ENCODE measurements at places on chromosomes 1 and 21.

- peak; percentile 84 for DNase-seq
These were observed 28.1 kb upstream of the WASF2 start for GRCh38 chr1:27517907-27518718.

DNA sequence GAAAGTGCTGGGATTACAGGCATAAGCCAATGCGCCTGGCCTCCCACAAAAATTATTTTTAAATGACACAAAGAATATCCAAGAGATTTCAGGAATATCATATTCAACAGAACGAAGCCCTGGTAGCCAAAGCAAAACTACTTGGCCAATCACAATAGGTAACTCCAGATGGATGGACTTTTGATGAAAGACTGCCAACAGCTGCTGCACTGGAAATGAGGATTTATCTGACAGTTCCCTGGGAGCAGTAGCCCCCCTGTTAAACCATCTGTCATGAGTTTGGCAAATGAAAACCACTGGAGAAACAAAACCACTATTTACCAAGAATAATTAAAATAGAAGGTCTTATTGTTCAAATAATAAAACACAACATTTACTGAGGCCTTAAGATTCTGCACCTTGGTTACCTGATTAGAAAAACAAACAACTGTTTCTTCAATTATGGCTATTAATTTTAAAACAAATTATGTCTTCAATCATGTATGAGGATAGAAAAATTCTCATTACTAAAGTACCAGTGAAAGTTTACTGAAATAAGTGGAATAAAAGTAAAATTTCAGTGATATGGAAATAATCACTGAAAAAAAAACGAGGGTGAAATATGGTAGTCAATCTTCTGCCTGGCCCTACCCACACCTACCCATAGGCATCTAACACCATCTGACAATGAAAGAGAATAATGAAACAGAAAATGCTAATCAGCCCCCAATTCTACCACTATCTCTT is 34.3 kb upstream of the PSMG1 start:
- no peak for DNase-seq

- DNase-seq = no peak
These were observed 48.5 kb downstream of the PIGK start for GRCh38 chr1:77170687-77171086.

DNA sequence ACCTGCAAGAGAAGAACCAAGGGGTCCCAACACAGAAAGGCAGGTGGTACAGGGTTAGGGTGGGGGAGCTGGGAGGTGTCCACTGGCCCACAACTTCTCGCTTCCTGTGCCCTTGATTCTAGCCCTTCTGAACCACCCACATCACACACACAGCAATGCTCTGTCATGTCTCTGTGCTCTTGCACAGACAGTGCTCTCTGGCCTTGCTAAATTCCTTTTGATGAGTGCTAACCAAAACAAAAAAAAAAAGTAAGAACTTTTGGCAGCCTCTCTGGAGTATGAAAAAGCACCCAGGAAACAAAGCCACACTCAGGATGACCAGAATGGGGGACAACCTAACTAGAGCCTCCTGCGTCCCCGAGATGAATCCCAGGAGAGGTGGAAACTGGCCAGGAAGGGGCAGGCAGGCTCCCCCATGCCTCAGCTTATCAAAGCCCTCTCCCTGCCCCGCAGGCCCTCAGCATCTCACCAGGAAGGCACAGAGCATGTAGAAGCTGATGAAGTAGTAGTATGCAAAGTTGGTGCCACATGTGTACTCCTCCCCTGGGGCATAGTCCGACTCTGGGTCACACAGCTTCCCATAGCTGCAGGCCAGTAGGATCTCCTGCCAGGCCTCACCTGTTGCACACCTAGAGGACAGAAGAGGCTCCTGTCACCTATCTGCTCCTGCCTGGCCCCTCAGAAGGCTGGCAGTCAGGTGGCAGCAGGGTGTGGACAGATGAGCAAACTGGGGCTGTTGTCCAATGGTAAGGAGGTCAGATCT is 27.2 kb upstream of the KIF21B start:
- no peak for DNase-seq

DNA sequence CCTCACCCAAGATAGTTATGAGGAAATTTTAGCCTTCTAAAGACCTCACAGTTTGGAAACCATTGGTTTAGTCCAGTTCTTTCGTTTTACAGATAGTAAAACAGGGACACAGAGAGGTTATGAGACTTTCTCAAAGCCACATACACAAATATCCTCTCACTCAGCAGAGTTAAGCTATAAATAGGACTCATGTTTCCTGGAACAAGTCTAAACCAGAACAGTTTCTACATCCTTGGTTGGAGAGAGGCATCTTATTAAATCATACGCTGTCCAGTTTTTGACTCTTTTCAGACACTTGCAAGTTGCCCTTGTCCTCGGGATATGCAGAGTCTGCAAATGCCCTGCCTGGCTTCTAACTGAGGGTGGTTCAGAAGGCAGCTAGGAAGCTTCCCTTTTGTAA is 462.1 kb upstream of the DEPDC1 start:
- DNase-seq = no peak

DNA sequence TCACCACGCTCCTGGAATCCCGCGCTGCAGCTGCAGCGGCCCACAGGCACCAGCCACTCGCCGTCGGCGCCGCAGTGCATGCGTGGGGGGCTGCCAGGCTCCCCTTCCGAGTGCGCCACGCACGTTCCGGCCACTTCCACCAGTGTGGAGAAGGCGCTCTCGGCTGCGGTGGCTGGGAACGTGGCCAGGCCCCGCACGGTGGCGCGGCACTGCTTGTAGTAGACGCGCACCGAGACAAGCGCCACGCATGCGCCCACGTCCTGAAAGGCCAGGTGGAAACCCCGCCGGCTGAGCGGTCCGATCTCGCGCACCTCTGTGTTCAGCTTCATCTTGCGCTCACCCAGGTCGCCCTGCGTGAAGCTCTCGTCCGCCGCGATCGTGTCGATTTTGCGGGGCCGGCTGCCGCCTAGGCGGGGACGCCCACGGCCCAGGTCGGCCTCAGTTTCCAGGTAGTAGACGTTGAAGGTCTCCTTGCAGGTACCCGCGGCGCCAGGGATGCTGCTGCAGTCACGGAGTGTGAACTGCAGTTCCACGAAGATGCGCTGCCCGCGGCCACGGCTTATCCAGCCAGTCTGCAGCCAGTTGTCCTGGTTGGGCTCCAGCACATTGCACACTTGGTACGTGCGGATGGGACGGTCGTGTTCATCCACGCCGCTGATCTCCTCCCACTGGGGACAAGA is 3.4 kb downstream of the EPHA10 start:
- DNase-seq = no peak

DNA sequence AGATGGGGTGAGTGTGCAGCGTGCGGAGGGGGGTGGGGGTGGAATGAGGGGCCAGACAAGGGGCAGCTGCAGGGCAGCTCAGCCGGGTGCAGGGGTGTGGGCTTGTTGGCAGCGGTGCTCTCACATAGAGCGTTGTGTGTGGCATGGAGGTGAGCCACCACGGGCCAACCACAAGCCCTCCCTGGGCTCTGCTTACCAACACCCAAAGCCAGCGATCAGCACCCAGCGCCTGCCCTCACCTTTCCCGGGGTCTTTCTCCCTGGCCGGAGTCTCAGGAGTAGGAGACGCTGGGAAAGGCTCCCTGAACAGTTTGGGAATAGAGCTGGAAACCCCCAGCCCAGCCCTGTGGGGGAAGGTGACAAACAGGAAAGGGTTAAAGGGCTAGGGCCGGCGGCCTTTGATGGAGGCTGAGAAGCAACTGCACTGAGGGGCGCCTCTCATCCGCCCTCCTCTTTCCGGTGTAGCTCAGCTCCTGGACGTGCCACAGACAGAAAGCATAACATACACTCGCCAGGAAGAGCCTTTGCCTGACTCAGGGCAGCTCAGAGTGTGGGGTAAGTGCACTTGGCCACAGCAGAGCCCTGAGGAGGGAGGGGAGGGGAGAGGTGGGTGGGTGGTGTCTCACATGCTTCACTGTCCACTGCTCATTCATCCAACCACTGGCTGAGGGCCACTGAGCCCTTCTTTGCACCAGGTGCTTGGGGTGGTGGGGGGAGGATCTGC is 577 bp downstream of the IKBKE start:
- peak; percentile 19 for DNase-seq

- DNase-seq = no peak
These were observed 19.4 kb downstream of the ENO1 start for GRCh38 chr1:8858888-8859706.

- DNase-seq = no peak
These were observed 162.3 kb downstream of the TGFB2 start for GRCh38 chr1:218507355-218508002.

DNA sequence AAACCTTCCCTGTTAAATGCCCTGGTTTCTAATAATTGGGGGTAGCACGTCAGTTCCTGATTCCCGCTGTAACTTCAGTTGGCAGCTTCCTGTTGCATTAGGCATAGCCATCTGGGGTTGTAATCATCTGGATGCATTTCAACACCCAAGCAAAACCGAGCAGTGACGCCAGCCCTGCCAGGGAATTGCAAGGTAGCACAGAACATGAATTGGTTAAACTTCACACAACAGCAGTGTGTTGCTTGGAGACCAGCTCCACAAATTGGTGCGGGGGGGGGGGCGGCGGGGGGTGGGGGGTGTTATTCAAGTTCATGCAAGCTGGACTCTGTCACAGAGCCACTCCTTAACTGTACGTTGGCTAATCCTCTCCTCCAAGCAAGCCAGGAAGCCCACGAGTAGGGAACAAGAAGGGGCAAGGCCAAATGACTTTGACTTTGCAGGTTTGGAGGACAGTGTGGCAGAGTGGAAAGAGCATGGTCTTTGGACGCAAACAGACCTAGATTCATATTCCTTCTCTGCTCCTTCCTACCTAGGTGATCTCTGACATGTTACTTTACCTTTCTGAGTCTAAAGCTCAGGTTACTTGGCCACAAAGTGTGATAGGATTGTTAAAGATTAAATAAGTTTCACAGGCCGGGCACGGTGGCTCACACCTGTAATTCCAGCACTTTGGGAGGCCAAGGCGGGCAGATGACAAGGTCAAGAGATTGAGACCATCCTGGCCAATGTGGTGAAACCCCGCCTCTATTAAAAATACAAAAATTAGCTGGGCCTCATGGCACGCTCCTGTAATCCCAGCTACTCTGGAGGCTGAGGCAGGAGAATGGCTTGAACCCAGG is 4.7 kb downstream of the LAX1 start:
- peak; percentile 6 for DNase-seq

GRCh38 chr1:54237586-54237985 is 37.6 kb downstream of the MRPL37 start:
- DNase-seq = no peak

- DNase-seq = no peak
These were observed 321.3 kb downstream of the SIPA1L2 start for GRCh38 chr1:232308616-232309015.

DNA sequence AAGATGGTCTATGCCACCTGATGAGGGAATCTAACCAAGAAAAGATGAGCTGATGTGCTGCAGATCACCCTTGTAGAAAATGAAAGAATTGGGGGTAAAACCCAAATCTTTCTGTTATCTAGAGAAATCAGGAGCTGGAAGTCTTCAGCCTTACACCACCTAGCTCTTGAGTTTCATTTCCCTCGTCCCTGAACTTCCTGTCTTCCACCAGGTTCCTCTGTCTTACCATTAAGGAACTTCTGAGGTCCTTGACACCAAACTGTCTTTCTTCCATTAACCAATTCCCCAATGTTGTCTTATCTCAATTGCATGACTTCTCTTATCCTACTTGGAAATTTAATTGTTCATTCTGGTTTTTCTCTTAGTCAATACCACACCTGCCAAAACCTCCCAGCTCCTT is 31.5 kb downstream of the LPAR3 start:
- no peak for DNase-seq

DNA sequence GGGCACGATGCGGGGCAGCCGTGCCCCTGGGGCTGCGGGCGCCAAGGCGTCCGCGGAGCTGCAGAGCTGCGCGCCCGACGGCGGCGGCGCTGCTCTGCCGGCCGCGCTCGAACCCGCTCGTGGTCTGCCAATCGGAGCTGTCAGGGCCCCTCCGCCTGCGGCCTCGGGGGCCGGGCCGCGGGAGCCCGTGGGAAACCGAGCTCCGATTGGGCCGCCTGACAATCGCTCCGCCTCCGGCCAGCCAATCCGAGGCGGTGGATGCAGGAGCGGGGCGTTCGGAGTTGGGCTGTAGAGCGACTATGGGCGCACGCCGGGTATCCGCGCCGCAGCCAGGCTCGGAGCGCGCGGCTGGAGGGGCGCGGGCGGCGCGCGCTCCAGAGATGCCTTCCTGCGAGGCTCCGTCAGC is 100.5 kb upstream of the SOD1 start:
- DNase-seq = peak; percentile 77

DNA sequence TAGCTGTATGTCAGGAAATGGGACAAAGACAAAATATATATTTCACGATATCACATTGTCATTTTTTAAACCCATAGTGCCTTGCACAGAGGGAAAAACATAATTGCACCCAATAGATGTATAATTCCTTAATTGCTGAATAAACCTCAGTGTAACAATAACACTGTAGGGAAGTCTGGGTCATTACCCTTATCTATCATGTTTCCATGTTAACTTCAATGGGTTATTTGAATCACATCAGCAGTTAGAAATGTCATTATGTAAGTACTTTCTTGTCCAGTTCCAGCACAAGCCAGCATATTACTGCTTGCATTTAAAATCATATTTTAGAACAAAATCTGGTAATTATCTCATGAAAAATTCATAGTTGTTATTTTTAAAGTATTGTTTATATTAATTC is 222.7 kb downstream of the HMCN1 start:
- no peak for DNase-seq

DNA sequence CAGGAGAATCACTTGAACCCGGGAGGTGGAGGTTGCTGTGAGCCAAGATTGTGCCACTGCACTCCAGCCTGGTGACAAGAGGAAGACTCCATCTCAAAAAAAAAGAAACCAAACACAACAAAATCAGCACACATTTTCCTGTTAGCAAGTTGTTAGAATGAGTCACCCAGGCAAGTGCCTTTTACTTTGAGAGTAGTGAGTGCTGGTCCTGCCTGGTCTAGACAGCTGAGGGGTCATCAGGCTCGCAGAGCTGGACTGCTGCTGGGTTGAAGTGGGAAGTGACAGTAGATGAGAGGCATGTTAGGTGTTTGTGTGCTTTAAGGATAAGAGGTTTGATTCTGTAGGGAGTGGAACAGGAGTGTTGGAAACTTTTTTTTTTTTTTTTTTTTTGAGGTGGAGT is 31.9 kb downstream of the GNPAT start:
- no peak for DNase-seq

GRCh38 chr1:117576236-117576635 is 29.6 kb upstream of the TENT5C start:
- DNase-seq = no peak

GRCh38 chr1:197320991-197321531 is 53.0 kb downstream of the CRB1 start:
- no peak for DNase-seq

- no peak for DNase-seq
These were observed 102.0 kb downstream of the NMNAT2 start for GRCh38 chr1:183315991-183316758.

GRCh38 chr1:192951691-192952460 is 107.3 kb downstream of the UCHL5 start:
- DNase-seq = no peak

- DNase-seq = no peak
These were observed 12.9 kb downstream of the TOR3A start for GRCh38 chr1:179094818-179095217.

Data from SHP77 (cell line).